AML-193 (cell line): ENCODE measurements at places on chromosomes 3 and 15.

DNA sequence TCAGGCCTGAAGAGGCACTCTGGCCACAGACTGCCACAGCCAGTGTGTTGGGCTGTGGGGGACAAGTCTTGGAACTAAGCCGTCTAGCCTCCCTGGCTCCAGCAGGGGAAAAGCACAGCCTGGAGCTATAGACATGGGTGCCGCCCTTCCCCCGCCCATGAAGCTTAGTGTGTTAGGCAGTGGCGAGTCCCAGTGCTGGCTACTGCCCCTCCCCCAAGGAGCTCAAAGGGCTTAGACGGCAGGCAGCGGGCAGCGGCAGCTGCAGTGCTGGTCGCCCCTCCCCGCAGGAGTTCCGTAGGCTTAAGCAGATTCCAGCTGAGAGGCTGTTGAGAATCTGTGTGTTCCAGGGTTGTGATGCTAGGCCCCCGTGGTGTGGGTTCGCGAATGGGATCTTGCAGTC, 135.8 kb upstream of the RORA start:
- no peak for DNase-seq

DNA sequence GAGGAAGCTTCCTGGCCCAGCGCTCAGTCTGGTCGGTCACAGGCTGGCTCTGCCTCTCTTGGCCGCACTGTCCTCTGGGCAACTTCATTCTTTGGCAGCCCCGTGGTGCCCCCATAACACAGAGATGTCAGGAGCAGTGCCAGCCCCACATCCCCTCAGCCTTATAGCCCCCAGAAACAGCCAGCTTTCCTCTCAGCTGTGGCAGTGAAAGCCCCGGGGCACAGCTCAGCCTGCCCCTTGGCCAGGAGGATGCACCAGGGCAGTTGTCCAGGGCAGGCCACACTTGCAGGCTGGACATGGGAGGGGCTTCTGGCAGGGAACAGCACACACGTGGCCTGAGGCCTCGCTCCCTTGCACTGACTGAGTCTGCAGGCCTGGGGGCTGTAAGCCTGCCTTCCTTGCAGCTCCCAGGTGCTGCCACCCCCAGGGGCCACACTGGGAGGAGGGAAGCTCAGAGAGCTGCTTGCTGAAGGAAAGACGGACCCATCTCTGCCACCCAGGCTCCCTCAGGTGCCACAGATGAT, 10.3 kb upstream of the RHO start:
- no peak for DNase-seq

- no peak for DNase-seq
Measured at GRCh38 chr15:48650931-48651330, 5.4 kb upstream of the FBN1 start.

GRCh38 chr3:108079877-108080276, 11.0 kb downstream of the CD47 start:
- DNase-seq: no peak

GRCh38 chr3:146187334-146187950, 26.5 kb upstream of the PLOD2 start:
- DNase-seq: peak; percentile 10

- DNase-seq: peak; percentile 35
Measured at GRCh38 chr3:31768479-31769125, 212.5 kb downstream of the OSBPL10 start.

GRCh38 chr3:134134698-134135415, 105.1 kb upstream of the SLCO2A1 start:
- no peak for DNase-seq

GRCh38 chr15:68494573-68495110, 62.7 kb upstream of the ITGA11 start:
- no peak for DNase-seq

DNA sequence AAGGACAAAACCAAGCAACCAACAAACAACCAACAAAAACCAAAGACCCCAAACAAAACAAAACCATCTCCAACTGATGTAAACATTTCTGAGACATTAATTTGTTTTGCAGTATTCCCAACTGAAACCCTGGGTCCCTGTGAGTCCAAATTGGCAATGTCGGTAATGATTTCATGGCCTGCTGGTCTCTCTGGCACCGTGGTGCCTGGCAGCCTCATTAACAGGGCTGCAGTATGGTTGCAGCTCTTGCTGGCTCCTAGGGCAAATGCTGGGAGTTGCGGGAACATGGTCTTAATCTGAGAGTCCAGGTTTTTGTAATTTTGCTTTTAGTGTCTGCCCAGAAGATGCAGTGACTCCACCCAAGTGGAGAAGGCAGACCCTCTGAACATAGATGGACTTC, 128.3 kb downstream of the SV2B start:
- no peak for DNase-seq

GRCh38 chr15:73965758-73966113, 26.4 kb downstream of the STOML1 start:
- no peak for DNase-seq

- DNase-seq: no peak
Measured at GRCh38 chr3:78991656-78992055, 776.1 kb downstream of the ROBO1 start.

- DNase-seq: no peak
Measured at GRCh38 chr3:112799946-112800345, 46.7 kb downstream of the CD200R1L start.

- DNase-seq: no peak
Measured at GRCh38 chr3:74531491-74531890, 83.0 kb downstream of the CNTN3 start.

- DNase-seq: peak; percentile 58
Measured at GRCh38 chr3:151230646-151231045, 27.6 kb upstream of the GPR171 start.

DNA sequence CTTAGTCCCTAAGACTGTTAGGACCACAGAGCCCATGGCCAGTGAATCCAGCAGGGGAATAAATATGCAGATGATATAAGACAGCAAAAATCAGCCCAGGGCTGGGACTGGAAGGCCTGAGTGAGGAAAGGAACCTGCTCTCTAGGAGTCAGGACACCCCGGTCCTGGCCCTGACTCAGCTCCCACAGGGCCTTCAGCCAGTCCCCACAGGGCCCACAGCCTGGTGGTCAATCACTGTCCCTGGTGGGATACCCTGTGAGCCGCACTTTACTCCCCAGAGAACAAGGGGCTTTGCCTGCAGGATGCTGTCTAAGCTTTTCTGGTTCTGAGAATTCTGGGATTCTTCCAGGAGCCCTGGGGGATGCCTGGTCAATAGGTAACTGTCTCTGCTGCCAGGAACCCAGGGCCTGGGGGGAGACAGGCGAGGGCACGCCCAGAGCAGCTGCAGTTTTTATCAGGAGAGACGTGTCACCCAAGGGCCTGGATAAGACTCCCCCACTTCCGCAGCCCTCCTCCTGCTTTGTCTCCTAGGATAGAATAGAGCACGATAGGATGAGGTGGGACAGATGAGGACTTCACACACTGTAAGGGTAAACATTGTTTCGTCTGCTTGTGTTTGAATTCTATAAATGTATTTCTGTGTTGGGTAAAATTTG, 49.5 kb upstream of the MCF2L2 start:
- DNase-seq: no peak

DNA sequence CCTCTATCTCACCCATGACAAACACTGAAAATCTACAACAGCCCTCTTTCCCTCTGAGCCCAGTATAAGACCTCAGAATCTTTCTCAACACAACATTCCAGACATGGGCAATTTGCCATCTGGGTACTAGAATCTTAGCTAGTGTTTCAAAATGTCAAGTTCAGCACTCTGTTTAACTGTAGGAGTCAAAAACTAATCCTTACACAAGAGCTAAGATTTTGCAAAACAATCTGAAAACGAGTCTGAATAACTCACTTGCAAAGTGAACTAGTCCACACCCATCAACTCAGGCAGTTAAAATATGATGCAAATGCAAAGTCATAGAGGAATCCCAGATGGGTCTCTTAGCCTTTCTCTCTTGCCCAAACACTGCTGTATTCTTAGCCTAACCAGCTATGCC, 67.8 kb downstream of the GPR176 start:
- DNase-seq: no peak

GRCh38 chr15:67018441-67018840, 47.0 kb upstream of the SMAD3 start:
- no peak for DNase-seq

GRCh38 chr3:148646126-148646665, 51.5 kb upstream of the AGTR1 start:
- no peak for DNase-seq

- peak; percentile 27 for DNase-seq
Measured at GRCh38 chr3:13451301-13451673, 28.8 kb upstream of the HDAC11 start.

GRCh38 chr3:138210528-138210927, 23.4 kb downstream of the ARMC8 start:
- DNase-seq: no peak

- DNase-seq: no peak
Measured at GRCh38 chr15:70762469-70763119, 764 bp downstream of the UACA start.

DNA sequence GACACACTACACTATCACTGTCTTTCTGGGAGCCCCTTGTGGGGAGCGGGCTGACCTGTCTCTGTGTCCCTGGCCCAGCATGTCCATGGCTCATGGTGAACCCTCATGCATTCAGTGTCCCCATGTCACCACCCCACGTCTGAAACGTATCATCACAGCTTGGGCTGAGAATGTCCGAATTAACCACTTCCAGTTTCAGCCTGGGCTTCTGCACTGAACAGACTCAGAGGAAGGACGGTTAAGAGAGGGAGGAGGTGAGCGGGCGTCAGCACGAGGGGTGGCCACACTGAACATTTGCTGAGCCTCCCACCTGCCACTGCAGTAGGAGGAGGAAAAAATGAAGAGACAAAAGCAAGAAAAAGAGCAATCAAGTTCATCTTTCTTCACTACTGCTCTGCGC, 30.5 kb downstream of the ATP2B2 start:
- no peak for DNase-seq

DNA sequence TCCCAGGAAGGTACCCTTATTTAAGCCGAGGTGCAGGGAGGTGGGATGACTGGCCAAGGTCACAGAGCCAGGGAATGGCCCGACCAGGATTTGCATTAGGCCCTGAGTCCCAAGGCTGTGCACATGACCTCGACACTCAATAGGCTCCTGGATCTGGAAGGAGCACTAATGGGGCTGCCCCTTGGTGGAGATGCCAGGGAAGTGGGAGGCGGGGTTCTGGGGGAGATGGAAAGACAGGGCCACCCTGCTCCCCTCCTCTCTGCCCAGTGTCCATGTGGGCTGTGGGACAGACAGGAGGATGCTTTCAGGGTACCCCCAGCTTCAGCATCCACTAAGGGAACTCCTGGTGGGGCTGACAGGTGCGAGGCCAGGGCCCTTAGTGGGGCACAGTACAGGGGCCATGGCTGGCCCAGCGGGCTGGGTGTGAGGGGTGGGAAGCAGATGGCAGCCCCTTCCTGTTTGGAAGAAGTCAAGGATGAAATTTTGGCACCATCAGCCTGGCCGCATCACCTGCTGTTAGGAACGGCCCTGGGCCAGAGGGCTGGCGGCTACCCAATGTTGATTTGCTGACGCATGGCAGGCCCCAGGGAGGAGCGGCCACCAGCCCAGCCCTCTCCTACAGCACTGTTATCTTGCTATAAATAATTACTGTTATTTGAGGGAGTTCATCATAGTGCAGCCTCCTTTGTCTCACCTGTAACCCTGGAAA, 37.3 kb downstream of the ATP2B2 start:
- DNase-seq: no peak

GRCh38 chr15:78931439-78932257, 13.2 kb downstream of the CTSH start:
- DNase-seq: no peak

DNA sequence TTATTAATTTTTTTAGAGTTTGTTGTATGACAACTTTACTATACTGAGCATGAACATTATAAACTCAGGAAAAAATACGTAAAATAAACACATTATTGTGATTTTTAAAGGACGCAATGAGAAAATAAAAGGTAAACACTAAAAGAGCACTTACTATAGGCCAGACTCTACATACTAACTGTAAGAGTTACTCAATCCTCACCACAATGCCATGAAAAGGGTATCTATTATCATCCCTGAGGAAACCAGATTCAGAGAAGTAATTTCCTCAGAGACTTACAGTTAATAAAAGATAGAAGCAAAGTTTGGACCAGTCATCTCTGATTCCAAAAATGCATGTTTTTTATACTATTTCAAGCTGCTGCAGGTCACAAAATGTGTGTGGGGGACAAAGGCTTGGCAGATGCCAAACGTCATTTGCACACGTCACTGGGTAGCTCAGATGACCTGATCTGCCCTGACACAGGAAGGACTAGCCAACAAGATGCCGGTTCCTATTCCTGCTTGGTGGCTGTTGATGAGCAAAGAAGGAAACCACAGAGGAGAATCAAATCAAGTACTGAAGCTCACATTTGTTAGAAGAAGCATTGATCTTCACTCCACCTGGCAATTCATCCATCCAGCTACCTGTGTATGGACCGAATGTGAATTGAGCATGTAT, 42.3 kb downstream of the KLHL6 start:
- peak; percentile 77 for DNase-seq

DNA sequence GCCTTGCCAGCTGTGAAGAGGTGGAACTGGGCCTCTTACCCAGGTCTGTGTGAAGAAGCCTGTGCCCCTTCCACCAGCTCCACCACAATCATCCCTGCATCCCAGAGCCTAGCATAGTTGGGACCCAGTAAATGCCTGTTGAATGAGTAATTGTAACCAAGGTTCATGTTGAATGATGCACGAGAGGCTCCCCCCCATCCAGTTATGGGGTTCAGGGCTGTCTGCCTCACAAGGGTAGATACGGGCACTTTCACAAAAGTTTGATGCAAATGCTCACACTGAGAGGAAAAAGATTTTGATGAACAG, 29.5 kb upstream of the TSEN2 start:
- no peak for DNase-seq

DNA sequence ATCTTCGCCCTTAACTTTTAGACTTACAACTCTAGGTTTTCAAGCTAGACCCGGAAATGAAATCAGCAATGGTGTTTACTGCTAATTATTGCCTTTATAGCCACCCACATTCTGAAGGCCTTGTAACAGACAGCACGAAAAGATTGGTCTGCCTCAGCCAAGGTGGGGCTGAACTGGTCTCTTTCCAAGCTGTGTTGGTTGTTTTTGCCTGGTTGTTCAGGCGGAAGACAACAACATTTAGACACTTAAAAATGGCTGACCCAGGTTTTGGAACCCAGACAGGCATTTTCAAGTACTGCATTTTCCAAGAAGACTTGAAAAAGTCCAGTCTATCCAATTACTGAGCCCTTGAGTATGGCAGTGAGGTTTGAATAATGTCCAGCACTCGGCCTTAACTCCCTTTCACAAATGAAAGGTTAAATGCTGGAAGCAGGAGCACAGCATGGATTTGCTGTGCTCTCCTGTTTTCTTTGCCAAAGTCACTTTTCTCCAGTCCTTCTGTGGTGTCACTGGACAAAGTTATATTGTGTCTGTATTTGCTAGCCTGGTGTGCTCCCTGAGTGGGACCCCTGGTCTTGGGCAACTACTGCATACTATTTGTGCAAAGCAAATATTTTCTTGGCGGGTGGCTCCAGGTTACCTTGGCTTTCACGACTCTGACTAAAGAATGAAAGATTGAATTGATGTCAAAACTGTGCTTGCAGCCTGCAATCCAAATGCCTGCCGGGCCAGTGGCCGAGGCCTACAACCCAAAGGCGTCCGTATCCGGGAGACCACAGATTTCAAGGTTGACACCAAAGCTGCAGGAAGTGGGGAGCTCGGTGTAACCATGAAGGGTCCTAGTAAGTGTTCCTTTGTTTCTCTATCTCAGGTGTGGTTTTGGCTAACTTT, 93.5 kb downstream of the FLNB start:
- DNase-seq: no peak

- DNase-seq: no peak
Measured at GRCh38 chr15:29109762-29110161, 159.9 kb downstream of the NSMCE3 start.
